ENCODE measurements at places on chromosomes 2 and 18.

DNA sequence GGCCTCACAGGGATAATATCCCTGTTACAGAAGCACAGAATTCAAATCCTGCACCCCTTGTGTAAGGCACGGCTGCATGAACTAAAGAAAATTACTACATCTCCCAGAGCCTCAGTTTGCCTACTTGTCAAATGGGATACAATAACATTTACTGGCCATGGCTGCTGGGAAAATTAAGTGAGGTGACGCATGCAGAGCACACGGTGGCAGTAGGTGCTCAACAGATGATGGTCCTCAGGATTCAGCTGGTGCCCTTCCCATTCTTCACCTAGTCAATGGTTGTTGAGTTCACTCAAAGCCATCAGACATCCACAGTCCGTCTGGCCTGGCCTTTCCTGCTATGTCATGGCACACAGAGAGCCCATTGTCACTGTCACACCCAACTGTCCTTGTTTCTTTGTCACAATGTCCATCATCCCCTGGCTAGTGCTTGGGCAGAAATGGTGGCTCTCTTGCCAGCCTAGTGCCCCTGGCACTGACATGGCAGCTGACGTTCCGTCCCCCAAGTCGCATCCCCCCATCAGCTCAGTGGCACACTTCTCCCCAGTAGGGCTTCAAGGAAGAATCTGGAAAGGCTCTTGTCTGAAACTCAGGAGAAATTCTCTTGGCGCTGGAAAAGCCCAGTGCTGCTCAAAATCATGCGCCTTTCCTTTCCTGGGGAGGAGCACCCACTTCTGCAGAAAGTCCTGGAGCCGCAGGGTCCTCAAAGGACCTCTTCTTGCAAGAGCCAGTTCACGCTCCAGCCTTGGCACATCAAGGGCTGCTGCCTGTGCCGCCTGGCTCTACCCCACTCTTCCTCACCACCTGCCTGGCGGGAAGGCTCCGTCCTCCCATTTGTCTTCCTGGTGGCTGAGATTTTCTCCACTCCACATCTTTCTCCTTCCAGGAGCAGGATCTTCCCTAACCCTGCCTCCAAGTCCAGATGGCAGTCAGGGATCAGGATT lies 55.9 kb upstream of the SLC66A3 start:
- no peak for DNase-seq

DNA sequence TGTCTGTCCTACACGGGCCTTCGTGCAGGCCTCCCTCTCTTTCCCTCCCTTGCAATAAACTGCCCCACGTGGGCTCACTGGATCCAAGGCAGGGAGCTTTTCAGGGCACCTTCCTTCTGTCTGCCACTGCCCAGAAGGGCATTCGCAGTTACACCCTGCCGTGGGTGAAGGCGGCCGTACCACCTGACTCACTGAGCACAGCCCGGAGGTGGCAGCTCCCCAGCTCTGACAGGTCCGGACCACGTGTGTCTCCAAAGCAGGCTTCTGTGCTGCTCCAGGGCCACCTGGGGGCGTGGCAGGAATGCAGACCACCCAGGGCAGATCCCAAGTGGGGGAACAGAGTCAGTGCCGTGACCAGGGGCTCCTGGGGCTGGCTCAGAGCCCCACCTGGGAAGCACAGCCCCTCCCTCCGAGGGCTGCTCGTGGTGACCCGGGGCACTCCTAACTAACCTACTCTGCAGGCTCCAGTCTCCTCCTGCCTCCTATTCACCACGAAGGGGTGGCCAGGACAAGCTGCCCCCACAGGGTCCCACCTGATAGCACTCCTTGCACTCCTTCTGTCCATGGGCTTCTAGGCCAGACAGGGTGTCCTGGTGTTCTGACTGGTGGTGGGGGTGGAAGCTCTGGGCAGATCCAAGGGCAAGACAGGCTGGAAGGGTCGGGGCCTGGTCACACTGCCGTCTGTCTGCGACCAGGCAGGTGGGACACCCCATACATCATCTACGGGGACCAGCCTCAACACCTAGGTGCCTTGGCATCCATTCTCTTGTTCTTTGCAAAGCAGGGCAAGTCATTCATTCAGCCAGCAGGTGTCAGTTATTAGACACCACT lies 9.7 kb downstream of the SNED1 start:
- DNase-seq: no peak

DNA sequence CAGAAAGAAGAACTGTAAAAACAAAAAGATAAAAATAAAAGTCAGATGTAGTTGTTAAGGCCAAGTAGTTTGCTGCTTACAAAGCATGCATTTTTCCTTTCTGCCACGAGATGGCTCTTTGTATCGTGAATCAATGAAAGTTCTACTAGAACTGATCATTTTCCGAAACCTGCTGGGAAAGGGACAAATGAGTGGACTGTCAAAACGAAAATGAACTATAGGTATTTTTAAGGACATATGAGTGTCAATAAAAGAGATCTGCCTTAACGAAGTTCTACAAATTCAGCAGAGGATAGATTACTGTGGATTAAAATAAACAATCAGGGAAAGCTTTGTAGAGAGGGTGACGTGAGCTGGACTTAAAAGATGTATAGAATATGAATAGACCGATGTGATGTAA lies 15.0 kb upstream of the ELOA2 start:
- DNase-seq: peak; percentile 25

DNA sequence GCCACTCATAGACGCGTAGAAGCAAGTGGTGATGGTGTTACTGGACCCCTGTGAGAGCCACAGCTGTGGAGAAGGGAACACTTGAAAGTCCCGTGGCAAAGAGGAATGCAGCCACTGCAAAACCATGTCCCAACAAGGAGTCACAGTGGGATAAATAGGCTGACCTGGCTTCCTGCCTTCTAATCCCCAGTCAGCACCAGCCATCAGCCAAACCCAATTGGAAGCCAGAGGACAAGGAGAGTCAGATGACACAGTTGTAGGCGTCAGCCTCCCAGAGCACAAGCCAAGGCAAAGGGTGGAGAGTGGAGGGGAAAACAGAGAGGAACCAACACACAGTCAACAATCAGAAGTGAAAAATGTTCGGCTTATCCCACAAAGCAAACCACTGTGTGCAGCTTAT lies 5.5 kb upstream of the CYBRD1 start:
- DNase-seq: no peak

DNA sequence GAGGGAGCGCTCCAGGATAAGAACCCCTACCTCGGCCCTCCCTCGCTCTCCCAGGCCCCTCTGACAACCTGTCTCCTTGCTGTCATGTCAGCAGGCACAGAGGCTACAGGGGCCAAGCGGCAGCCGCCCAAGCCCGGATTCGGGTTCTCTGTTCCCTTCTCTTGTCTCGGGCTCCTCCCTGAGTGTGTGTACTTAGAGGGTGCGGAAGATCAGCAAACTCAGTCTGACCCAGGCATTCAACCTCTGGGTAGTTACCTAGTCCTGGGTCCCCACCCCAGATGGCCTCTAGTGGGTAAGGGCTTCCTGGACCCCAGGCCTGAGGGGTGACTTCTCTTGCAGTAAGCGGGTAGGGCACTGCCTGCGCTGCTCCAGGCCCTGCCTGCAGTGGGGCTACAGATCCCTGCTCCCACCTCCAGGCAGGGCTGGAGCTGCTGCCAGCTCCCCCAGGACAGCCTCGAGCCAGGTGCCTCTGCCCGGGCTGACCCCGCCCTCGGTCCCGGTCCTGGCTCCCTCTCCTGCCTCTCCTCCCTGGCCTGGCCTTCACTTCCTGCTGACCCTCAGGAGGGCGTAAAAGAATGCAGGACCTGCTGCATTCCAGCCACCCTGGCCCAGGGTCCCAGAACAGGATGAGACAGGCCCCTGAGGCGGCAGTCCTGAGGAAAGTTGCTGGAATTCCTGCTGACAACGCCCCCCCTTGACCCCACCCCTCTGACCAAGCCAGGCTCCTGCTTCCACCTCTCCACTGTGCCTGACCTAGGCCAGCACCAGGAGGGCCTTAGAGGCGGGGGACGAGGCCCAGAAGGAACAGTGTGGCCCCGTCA lies 22.0 kb downstream of the GPC1 start:
- no peak for DNase-seq

GRCh38 chr2:15527074-15527739 lies 33.9 kb downstream of the NBAS start:
- no peak for DNase-seq

DNA sequence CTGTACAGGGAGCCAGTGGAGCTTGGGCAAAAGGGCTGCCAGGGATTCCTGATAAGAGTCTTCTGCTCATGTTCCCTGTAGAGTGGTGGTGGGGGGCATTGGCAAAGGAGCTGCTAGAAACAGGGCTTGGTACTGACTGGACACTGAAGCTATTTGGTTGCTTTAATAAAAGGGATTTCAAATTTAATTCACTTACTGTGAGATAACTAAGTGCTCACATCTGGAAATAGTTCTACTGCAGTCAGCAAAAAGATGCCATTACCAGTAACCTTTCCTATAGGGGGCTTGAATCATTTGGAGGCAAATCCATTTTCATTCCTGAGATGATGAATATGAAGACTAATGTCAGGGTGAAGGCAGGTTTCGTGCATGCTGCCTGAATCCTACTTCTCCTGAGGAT lies 94.3 kb upstream of the DOCK10 start:
- no peak for DNase-seq

DNA sequence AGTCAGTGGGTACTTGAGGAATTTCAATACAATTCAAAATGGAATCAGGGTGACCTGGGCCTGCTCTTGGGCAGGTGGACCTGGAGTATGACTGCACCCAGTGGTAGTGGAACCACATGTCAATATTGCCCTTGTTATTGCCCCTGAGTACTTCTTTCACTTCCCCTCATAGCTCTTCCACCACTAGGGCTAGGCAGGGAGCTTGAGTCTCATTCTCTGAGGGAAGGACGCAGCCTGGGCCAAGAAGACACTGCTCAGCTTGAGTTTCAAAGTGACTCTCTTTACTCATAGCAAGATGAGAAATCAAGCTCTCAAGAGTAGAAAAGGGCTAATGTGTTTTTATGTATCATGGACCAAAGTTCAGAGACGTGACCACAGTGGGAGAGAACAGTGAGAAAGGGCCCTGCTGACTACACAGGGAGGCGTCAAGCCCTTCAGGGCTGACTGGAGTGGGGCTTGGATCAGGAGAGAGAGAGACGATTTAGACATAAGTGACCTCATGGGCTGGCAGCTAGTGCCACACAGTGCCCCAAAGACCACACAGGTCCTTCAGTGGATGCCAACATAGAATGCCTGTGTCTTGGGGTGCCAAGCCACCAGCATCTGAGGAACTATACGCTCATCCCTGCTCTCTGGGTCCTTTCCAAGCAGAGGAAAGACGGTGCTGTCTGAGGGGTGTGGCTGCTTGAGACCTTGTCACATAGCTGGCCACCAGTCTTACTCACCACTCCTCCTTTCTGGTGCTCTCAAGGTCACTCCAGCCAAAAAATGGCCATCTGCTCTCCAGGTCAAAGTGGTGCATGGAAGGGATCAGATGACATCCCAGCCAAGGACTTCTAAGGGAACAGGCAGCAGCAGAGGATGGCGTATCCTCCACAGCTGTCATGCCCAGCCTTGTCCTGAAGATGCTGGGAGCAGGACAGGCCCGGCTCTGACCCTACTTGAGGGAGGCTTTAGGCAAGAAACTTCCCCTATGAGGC lies 13.0 kb downstream of the PTMA start:
- DNase-seq: no peak

DNA sequence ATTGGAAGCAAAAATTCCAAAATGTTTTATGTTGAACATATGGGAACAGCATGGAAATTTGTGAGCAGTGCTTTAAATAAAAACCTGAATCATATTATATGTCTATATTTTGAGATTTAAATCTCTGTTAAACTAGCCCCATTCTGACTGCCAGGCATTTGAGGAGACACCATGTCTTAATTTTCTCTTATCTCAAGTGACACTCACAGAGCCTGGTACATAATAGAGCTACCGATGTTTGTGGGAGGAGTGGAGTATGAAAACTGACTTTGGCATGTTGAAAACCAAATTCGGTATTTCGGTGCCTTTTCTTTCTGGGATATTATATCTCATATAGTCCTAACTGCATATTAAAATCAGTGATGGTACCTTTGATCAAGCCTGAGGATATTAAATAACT lies 124.1 kb downstream of the PTPRM start:
- DNase-seq: no peak

DNA sequence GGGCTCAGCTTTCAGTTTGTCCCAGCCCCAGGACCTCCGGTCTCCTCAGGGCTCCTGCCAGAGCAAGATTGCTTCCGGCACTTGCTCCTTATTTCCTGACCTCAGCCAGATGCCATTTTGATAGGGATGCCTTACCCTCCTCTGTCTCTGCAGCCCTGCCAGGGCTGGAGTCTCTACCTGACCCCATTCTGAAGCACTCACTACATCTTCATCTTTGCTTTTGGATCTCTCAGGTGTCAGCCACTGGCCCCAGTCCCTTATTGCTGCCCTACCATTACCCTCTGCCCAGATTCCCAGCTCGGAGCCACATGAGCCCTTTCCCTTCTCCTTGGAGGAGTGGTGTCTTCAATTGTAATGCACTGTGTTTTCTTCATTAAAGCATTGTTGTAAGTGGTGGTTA lies 17.1 kb downstream of the OSBPL6 start:
- DNase-seq: no peak

DNA sequence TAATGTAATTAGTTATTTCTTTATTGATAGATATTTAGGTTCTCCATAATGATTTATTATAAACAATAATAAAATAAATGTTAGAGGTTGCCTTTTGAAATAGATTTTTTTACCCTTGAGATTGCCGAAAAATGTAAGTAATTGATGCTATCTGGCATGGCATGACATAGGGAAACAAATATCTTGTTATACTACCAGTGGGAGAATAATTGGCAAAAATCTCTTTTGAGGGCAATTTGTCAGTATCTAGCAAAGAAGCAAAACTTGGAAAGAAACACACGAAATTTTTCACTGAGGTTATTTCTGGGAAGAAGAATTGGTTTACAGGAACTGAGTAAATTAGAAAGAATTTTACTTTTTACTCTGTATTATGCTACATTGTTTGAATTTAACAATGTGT lies 547.2 kb upstream of the SETBP1 start:
- no peak for DNase-seq

GRCh38 chr2:190637281-190637734 lies 11.6 kb upstream of the NAB1 start:
- DNase-seq: no peak

DNA sequence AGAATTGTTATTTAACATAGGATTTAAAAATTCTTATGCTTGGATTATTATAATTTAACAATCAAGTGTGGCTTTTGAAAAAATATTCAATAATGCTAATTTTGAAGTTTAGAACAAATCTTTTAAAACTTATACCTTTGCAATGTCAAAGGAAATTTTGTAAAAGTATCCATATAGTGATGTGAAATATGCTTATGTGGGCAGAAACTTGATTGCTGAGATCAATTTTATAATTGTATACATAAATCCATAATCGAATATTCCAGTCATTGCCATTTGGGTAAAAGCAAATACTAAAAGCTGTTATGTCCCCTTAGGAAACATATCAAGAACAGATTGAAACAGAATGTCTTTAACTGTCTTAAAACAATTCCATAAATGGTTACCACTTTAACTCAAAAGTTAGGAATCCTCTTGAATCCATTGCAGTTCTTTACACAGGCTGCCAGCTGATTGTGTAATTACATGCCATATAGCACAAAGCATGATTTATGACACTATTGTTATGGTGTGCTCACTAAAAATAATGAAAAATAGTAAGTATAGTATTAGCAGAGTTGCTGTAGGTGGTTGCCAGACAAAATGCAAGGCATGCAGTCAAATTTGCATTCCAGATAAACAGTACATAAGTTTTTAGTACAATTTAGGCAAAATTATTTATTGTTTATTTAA lies 24.2 kb downstream of the PLCL1 start:
- no peak for DNase-seq

- no peak for DNase-seq
Measured at GRCh38 chr2:175383286-175383685, 201.8 kb upstream of the ATP5MC3 start.

- DNase-seq: peak; percentile 60
Measured at GRCh38 chr2:237774811-237775553, 23.6 kb upstream of the RBM44 start.

- no peak for DNase-seq
Measured at GRCh38 chr2:172736424-172737174, 954 bp downstream of the RAPGEF4 start.
